ENCODE measurements at places on chromosomes 3 and 15.

DNA sequence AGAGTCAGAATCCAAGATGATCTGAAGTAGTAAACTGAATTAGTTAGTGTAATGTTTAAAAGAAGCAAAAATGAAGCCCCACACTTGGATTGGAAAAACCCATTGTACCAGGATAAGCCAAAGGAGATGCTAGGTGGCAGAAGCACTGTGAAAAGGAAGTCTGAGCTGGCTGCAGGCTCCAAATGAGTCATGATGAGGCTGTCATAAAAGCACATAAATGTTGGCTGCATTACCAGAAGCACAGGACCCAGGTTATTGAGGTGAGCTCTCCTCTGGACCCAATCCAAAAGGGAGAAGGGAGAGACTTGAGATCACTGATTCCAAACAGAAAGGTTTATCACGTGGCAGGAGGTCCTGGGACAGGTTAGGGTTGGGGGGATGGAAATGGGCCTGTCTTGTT is 3.2 kb upstream of the ACAN start:
- H3K27me3 ChIP-seq = no peaks in the 10 kb centered on the region
- peak; percentile 58 for DNase-seq
- no peak overlapping the region for H3K4me3 ChIP-seq
- no peaks in the 10 kb centered on the region for H3K36me3 ChIP-seq

- H3K27me3 ChIP-seq = no peaks in the 10 kb centered on the region
- no peaks in the 10 kb centered on the region for H3K36me3 ChIP-seq
- no peak overlapping the region for H3K27ac ChIP-seq
- DNase-seq = no peak
- no peak overlapping the region for H3K4me3 ChIP-seq
Measured at GRCh38 chr3:155270485-155271342, 22.8 kb downstream of the STRIT1 start.

DNA sequence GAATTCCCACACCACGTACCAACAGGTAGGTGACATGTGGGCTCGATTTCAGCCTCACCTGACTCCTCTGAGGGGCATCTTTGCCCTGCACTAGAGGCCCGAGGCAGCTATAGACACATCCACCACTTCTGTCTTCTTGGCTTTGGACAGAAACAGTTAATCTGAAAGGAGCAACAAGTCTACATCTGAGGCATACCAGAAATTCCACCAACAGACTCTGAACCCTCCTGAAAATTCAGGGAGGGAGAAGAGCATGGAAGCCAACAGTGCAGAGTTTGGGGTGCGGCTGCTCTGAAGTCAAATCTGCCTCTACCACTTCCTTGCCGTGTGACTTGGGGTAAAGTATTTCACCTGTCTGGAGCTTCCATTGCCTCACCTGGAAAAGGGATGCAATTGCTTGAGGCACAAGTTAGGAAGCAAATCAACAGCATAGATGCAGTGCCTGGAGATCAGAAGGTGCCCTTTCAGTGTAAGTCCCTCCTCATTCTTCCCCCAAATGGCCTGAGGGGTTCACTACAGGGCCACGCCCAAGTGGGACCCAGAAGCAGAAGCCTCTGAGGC is 119.8 kb downstream of the SHQ1 start:
- no peak overlapping the region for H3K4me3 ChIP-seq
- no peaks in the 10 kb centered on the region for H3K4me1 ChIP-seq
- H3K27ac ChIP-seq = no peak overlapping the region
- H3K27me3 ChIP-seq = no peaks in the 10 kb centered on the region
- no peak for DNase-seq

- H3K4me3 ChIP-seq = no peak overlapping the region
- H3K27ac ChIP-seq = no peak overlapping the region
- no peaks in the 10 kb centered on the region for H3K27me3 ChIP-seq
- H3K36me3 ChIP-seq = no peaks in the 10 kb centered on the region
- DNase-seq = no peak
Measured at GRCh38 chr3:112496366-112497067, 2.8 kb downstream of the BTLA start.

DNA sequence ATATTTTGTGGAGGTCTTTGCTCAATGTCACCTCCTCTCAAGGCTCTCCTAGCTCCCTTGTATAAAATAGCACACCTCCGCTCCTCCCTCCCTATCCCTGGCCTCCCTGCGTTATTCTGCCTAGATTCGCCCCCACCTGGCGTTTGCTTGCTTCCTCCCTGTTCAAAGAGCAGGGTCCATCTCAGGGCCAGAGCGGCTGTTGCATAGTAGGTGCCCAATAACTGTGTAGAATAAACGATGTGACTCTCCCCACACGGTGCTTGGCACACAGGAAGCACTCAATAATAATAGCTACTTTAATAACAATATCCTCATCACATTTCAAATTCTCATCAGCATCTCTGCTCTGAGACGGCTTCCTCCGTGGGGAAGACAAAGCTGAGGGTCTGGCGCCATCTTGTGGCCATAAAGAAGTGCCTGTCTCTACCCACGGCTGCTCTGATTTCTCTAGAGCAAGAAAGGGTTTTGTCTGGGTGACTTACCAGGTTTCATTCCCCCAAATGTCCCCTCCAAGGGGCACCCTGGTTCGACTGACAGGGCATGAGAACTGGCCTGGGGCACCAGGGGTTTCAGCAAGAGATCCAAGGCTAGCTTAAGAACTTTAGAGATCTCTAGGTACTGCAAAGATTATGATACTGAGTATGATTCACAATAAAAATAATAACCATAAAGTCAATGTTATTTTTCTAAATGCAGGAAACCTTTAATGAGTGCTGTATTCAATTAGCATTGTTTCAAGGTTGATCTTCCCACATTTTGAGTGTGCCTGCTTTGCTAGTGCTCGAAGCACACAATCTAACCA is 16.1 kb downstream of the CD276 start:
- peaks cover 12% of the 10 kb centered on the region for H3K4me1 ChIP-seq
- peaks cover 39% of the 10 kb centered on the region for H3K36me3 ChIP-seq
- no peaks in the 10 kb centered on the region for H3K27me3 ChIP-seq
- no peak overlapping the region for H3K27ac ChIP-seq
- H3K4me3 ChIP-seq = no peak overlapping the region

GRCh38 chr3:182710557-182711157 is 82.6 kb upstream of the ATP11B start:
- H3K36me3 ChIP-seq = no peaks in the 10 kb centered on the region
- no peak overlapping the region for H3K4me3 ChIP-seq
- DNase-seq = no peak
- no peaks in the 10 kb centered on the region for H3K27me3 ChIP-seq

DNA sequence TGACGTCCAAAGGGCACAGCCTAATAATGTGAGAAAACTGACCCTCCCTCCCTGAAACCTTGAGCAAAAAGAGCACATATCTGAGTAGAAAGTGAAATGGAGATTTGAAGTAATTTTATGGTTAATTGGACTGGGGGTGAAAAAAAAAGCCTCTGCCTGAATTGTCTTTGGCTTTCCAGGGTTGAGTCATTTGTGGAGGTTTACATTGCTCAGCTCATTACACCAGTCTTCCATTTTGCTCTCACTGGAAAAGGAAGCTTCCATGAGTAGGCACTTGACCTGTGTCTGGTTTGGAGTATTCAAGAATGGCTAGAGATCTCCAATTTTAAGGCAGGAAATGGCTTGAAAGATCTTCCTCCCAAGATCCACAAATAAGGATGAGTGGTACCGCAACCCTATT is 273.9 kb downstream of the PDCD6IP start:
- H3K4me1 ChIP-seq = no peaks in the 10 kb centered on the region
- no peaks in the 10 kb centered on the region for H3K27me3 ChIP-seq
- no peak overlapping the region for H3K4me3 ChIP-seq
- no peak for DNase-seq
- no peak overlapping the region for H3K27ac ChIP-seq

DNA sequence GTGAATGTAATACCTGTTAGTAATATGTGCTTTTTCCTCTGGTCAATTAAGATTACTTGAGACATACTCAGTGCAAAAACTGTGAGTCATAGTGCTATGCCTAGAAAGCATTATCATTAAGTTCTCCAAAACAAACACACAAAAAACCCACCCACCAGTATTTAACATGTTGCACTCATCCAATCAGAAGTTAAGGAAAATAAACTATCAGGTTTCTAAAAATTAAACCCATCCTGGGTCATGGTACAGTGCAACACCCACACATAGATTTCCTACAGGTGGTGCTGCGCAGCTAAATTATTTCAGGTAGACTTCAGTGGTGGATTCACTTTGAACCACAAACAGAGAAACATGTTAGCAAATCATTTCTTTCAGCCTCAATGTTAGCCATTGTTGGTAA is 264.4 kb upstream of the VEPH1 start:
- H3K4me1 ChIP-seq = no peaks in the 10 kb centered on the region
- no peak overlapping the region for H3K4me3 ChIP-seq
- no peak overlapping the region for H3K27ac ChIP-seq
- no peak for DNase-seq
- H3K27me3 ChIP-seq = no peaks in the 10 kb centered on the region
- H3K36me3 ChIP-seq = no peaks in the 10 kb centered on the region

DNA sequence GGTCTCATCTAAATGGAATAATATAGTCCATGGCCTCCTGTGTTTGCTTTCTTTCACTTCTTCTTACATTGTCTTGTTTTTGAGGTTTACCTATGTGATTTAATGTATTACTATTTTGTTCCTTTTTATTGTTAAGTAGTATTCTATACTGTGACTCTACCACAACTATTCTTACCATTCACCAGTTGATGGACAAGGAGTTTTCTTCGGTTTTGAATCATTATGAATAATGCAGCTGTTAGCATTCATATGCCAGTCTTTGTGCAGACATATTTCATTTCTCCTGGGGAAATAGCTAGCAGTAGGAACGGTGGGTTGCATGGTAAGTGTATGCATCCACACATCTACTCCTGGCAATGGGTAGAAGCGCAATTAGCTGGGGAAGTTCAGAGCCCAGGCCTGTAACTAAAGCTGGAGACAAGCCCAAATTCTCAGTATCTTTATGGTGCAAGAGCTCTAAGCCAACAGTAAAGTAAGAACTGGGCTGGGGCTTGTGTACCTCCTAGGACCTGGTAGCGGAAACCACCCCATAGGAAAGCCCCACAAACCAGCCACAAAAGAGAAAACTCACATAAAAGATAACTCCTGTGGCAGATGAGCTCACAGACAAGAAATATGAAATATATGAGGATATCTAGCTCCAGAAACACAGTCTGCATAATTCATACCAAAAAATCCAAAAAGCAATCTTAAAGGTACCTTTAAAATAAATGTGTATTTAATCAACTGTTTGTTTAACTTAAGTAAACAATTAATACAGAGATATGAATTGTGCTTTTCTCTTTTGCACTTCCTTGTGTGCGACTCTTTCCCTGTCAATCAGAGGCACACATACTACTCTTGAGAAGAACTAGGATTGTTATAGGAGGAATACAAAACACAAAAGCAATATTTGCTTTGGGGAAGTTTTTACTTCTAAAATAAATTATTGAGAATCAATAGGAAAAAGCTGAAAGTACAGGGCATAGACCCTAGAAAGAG is 2.7 kb upstream of the CSTA start:
- H3K27ac ChIP-seq = no peak overlapping the region
- H3K4me3 ChIP-seq = no peak overlapping the region
- H3K4me1 ChIP-seq = no peaks in the 10 kb centered on the region
- H3K27me3 ChIP-seq = no peaks in the 10 kb centered on the region
- no peak for DNase-seq

DNA sequence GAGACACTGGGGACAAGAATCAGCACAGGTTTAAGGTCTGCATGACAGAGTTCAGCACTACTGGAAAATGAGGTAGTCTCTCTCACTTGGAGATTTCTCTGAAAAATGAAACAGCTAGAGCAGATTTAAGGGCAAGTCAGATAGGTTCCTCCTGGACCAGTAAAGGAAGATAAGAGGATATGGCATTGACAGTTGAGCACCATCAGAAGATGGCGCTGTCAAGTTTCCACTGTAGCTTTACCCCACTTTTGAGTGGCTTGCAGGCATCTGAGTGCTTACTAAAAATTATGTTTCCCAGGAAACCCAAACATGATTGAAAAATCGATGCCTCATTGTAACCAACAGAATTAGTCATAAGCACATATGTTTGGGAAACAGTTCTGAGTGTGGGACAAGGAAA is 407.2 kb upstream of the UBE2E2 start:
- H3K36me3 ChIP-seq = no peaks in the 10 kb centered on the region
- H3K27ac ChIP-seq = no peak overlapping the region
- no peaks in the 10 kb centered on the region for H3K4me1 ChIP-seq
- no peak overlapping the region for H3K4me3 ChIP-seq
- no peaks in the 10 kb centered on the region for H3K27me3 ChIP-seq
- no peak for DNase-seq
